CD4-positive, alpha-beta T cell treated with Interleukin-2 at 100 ng/mL for 4 hours (primary cell): ENCODE measurements at places on chromosomes 2 and 18.

DNA sequence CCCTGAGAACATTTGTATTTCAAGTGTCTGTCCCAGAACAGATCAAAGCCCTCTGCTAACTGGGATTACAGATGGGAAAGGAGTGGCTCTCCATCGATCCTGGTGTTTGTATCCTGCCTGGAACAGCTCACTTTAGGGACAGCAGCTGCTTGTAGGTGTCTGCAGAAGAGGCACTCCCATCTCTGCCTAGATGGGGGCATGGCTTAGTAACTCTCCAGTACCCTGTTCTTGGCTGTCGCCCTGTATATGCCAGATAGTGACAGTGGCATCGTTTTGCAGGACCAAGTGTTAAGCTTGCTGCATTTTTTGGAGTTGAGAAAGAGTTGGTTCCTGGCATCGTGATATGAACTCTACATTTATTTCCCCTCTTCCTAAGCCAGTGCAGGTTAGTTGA lies 189.9 kb downstream of the SH3RF3 start:
- DNase-seq = no peak

- no peak for DNase-seq
These were observed 49.9 kb upstream of the COX7A2L start for GRCh38 chr2:42410742-42411514.

DNA sequence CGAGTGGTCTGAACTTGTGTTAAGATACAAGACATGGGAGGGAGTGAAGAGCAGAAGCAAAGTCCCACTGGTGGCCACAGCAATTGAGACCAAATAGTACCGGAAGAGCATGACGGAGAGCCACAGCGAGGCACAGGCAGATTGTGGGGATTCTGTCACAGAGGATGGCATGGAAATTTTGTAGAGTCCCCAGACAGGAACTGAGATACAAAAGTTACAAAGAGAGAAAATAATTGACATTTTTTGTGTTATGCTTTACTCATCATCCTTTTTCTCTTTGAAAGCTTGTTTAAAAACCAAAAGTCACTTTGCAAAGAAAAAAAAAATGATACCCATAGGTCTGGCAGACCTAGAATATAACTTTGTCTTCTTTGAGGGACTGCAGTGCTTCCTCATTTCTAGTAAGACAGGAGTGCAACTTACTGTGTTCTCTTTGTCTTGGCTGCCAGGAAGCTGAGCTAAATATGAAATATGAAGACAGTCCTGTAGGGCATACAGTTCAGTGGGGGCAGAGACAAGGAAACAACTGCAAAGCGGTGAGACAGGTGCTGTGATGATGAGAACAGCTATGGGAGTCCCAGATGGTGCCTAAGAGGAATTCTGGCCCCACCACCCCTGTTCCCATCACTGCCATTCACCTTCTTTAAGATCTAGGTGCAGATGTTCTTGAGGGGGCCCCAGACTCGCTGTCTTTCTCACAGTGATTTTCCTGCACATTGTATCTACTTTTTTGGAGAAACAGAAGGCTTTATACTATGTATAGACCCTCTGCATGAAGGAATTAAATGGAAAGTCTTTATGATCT lies 5.2 kb downstream of the ARHGAP25 start:
- DNase-seq = no peak

DNA sequence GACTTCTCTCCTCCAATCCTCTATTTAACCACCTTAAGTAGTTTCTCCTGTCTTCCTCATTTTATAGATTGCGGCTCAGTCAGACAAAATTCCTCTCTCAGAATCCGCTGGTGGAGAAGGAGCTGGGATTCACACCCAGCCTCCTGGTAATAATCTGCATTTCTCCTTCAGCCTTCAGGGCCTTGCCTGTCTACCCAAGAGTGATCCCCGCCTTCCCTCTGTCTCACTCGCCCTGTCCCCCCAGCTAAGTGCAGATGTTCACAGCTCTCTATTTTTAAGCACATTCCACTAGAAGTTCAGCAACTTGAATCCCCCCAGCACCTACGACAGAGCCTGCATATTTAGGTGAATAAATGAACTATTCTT lies 212.5 kb upstream of the HAAO start:
- DNase-seq = no peak

- DNase-seq = peak; percentile 39
These were observed 851 bp downstream of the EIF2AK3 start for GRCh38 chr2:88626171-88627054.

- peak; percentile 95 for DNase-seq
These were observed 18.2 kb upstream of the PCBP1 start for GRCh38 chr2:70069049-70069448.

DNA sequence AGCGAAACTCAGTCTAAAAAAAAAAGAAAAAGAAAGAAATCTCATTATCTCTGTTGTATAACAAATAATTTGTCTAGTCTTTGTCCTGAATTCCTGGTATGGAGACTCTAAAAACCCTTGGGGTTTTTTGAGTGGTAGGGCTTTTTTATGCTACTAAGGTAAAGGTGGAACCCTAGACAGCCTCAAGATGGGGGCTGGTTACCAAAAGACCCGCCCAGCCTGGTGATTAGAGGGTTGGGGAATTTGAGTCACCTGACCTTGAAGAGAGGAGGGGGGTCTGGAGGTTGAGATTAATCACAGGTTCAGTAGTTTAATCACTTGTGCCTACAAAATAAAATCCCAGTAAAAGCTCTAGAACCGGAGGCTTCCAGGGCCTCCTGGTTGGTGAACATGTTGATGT lies 17.6 kb downstream of the SOWAHC start:
- DNase-seq = no peak

GRCh38 chr2:15647622-15648590 lies 56.2 kb downstream of the DDX1 start:
- DNase-seq = no peak

GRCh38 chr18:7890075-7890474 lies 323.0 kb downstream of the PTPRM start:
- no peak for DNase-seq

DNA sequence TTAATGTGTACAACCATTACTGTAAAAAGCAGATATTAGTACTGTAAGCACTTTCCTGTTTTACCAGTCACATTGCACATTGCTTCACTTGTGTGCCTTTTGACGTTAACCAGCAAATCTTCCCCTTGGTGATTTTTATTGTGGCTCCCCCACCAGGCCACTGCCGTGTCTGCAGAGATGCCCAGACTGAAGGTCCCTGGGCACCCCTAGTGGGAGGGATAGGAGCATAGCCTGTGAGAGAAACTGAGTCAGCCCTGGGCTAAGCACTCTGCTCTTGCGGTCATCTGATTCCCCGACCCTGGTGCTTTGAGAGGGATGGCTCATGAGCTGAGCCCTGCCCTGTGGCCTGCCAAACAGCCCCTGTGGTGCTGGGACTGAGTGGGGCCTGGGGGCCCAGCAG lies 73.4 kb downstream of the INPP4A start:
- DNase-seq = peak; percentile 66

- no peak for DNase-seq
These were observed 420.6 kb downstream of the IRS1 start for GRCh38 chr2:226378753-226379705.

DNA sequence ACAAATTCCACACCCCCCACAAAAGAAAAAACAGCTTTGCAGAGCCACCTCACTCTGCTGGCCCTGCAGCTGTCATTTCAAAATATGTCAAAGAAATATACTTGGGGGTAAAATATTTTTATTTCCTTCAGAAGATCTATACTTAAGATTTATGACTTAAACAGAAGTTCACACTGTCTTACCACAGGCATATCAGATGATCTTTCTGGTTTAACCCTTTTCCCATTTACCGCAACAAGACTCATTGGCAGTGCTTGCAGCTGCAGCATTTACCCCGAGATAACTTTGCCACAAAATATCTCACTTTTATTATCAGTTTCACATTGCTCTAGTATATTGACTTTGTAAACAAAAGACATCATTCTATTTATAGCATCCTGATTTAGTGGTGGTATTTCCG lies 21.6 kb upstream of the SLC35G4 start:
- no peak for DNase-seq

DNA sequence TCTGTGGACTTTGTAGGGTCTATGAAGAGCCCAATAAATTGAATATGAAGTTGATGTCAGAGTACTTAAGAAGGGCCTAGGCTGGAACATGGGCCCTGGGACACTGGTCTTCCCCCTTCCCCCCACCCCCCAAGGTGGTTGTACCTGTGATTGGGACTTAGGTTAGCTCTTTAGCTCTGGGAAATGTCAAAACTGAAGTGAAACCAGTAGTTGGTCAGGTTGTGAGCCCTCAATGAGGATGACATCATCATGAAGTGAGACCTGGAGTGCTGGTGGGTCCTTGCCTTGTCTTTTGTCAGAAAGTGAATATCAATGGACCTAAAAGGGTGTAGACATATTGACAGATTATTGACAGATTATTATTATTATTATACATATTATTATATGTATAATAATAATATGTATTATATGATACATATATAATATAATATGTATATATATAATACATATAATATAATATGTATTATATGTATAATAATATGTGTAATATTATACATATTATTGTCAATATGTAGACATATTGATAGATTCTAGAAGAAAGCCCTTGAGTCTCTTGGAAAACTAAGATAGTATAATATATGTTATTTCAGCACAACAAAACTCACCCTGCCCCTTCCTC lies 5.4 kb downstream of the MARS2 start:
- no peak for DNase-seq

DNA sequence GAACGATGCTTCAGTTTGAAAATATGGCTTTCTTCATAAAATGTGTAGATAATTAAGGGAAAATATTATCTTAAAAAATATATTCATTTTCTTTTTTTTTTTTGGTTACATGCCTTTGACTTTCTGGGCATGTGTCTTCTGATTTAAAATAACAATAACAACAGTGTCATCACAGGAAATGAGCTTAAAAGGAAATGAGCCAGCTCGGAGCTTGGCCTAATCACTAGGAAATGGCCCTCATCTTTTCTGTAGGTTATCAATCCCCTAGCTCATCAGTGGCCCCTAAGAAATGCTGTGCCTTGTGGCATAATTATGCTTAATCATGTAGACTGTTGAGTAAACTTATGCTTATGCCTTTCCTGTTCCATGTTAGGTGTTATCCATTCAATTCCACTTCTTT lies 141.8 kb upstream of the FHL2 start:
- DNase-seq = no peak

DNA sequence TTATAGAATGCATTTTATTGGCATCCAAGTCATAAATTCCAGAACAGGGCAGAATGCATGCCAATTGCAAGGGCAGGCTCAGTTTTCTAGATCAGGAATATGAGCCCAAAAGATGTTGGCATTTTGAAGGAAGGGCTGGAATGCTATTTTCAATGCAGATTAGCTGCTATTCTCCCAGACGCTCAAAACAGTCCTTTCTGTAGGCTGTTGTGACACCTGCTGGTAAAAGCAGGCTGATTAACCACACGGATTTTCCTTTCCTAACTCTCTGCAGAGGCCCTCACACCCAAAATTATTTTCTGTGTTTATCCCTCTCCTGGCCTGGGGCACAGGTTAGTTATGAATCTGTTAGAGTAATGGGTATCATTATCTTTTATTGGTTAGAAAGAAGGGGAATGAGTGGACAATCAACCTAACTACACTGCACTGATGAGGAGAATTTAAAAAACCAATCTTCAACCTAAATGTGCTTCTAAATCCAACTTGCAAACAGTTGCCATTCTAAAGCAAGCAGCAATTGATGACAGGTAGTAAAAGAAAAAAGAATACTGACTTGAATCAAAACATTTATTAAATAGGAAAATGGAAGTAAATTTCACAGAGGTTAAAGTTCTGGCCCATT lies 94.0 kb downstream of the PLA2R1 start:
- DNase-seq = peak; percentile 5

DNA sequence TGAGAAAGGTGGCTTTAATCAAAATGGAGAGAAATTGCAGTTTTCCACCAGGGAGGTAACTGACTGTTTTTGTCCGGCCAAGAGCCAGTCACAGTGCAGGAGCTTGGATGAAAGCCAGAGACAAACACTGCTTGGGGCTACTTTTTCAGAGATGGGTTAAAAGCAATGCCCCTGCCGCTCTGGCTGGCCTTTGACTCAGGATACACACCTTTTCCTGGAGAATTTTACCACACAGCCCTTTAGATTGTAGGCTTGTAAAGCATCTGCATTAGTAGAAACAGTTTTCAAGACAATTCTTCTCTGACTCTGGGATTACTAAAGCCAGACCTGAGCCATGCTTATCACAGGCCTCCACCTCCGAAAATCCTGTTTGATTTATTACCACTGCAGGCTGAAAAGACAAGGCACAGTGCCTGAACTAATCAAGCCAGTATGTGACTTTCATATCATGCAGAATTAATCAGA lies 79.7 kb downstream of the CCBE1 start:
- DNase-seq = no peak

- DNase-seq = no peak
These were observed 867 bp downstream of the SF3B6 start for GRCh38 chr2:24075259-24075658.
